ENCODE measurements at places on chromosomes 12 and 14. TPM values are rescaled to one million over a fixed set of nuclear protein-coding genes. Genes with fewer than 3 reads are reported as not detected.

The PRPH gene
- not detected for total RNA-seq

The LRRC43 gene
- not detected for total RNA-seq

The GPX2 gene
- not detected for total RNA-seq

The POTEG gene
- total RNA-seq, result not detected

DNA sequence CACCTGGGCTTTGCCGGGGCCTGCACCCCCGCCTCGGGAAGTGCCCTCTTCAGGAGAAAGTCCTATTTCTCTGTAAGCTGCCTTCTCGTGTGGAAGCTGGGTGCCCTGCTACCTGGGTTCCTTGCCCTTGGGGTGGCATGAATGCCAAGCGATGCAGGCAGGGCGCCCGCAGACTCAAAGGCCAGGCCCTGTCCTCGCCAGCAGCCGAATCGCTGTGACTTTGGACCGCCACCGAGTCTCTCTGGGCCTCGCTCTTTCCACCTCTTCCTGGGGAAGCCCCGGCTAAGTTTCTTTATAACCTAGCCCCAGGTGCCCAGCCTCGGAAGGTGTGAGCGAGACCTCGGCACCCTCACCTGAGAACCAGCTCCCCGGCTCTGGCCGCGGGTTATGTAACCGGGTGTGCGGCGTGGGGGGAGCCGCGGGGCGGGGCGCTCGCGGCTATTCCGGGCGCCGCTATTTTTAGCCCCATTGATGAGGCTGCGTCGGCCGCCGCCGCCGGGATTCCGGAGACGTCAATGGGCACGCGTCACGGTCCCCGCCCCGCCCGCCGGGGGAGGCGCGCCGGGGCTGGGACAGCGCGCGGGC lies 14.6 kb upstream of the NR4A1 start:
- peak; percentile 85 for DNase-seq

DNA sequence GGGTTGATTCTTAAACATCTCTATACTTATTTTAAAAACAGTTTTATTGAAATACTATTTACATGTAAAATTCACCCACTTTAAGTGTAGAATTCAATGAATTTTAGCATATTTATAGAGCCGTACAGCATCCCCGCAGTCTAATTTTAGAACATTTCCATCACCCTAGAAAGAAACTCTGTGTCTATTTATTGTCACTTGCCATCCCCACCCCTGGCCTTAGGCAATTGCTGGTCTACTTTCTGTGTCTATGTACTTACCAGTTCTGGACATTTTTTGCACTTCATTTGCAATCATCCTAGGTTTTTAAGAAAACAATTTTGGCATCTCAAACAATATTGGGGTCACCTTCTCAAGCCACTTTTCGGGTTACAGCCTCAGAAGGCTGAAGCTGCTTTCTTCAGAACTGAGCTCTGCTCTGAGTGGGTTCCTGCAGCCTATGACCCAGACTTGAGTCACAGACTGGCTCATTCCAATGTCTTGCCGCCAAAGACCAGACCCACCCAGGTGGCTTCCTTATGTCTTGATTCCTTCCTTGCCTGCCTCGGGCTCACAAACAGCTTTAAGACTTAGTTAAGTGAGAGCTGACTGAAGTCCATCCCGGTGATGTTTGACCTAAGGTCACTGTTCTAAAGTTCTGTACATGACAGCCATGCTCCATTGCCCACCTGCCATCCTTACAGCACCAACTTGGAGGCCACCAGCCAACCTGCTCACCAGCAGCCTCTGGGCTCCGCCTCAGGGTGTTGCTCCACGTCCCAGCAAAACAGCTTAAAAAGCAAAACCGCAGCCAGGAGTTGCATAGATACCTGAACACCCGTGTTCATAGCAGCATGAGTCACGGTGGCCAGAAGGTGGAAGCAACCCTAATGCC lies 131.5 kb downstream of the CHST11 start:
- DNase-seq, result no peak

All from T-helper 17 cell (primary cell).